ENCODE measurements at places on chromosomes 11 and 22.

DNA sequence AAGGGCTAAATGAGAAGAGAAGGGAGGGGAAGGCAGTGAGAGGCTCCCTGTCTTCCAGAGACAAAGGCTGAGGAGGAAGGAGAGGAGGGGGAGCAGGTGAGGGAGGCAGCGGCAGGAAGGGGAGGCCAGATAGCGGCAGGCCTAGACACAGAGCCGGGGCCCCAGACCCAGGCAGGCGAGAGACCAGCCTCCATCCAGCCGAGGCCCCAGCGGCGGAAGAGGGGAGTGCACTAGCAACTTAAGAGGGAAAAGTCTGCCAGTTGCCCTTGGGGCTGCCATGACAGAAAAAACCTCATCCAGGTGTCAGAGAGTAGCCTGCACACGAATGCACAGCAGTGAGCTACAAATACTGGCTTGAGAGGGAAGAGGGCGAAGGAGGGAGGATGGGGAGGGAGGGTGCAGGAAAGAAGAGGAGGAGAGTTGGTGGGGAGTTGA, 46.7 kb downstream of the IGLL1 start:
- DNase-seq, result no peak

DNA sequence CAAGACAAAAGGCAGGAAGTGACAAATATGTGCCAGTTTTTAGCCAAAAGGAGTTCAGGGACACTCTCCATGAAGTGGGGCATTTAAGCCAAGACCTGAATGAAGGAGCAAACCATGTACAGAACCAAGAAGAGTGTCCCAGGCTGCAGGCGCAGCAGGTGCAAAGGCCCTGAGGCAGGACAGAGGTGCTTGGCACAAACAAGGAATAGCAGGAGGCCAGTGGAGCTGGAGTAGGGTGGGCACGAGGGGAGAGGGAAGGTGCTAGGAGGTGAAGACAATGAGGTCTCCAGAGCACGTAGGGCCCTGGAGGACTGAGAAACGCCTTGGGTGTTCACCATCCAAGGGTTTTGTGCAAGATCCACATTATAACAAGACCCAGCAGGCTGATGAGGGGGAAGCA, 474.1 kb downstream of the MN1 start:
- DNase-seq, result no peak

DNA sequence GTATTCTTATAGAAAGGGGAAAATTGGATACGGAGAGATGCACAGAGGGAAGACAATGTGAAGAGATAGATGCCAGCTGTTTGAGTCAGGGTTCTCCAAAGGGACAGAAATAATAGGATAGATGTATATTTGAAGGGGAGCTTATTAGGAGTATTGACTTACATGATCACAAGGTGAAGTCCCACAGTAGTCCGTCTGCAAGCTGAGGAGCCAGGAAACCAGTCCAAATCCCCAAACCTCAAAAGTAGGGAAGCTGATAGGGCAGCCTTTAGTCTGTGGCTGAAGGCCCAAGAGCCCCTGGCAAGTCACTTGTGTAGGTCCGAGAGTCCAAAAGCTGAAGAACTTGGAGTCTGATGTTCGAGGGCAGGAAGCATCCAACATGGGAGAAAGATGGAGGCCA, 569.6 kb upstream of the LARGE1 start:
- no peak for DNase-seq

DNA sequence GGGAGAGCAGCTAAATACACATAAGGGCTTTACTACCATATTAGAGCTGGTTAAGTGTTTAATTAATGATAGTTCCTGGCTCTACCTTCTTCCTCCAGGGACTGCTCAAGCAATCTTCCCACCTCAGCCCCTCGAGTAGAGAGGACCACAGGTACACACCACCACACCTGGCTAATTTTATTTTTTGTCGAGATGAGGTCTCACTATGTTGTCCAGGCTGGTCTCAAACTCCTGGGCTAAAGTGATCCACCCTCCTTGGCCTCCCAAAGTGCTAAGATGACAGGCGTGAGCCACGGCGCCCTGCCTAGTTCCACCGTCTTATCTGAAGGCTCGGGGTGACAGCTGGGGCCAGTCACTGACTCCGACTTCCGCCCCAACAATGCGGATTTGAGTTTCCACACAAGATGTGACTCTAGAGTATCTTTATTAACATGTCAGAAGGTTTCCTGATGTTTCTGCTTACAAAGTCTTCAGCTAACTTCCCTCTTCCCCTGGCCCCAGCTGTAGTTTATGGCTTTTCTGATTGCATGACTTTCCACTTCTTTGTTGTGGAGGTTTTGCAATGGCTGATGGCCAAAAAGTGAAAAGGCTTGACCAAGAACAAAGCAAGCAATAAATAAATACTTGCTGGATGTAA, 16.8 kb downstream of the TPST2 start:
- no peak for DNase-seq

DNA sequence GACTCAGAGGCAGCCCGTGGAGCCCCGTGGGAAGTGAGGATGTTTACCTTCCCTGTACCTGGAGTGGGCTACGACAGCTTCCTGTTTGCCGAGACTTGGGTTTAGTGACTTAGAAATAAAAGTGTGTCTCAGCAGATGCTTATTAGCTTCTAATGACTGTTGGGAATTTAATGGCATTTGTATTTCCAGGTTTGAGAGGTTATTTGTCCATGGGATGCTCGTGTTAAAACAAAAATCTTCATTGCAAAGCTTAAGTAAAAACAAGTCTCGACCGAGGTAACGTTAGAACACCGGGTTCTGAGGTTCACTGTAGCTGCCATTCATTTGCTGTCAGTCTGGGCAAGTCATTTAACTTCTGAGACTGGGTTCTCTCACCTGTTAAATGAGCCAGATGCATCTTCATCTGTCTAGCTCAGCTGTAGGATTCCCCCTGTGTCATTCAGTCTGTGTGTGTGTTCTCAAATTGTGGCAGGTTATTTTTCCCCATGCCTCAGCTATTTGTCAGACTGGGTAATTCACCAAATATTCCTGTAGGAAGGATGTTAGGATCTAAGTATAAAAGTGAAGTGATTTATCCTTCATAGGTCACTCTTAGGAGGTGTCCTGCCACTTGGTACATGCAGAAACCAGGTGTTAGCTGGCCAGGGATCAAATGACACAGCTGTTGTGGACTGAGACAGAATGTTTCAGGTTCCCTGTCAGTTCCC, 791 bp downstream of the EI24 start:
- DNase-seq, result no peak
